ENCODE measurements at places on chromosomes 3 and 15.
A peak's percentile ranks its signal among the peaks of the same experiment; 100 is the strongest.

DNA sequence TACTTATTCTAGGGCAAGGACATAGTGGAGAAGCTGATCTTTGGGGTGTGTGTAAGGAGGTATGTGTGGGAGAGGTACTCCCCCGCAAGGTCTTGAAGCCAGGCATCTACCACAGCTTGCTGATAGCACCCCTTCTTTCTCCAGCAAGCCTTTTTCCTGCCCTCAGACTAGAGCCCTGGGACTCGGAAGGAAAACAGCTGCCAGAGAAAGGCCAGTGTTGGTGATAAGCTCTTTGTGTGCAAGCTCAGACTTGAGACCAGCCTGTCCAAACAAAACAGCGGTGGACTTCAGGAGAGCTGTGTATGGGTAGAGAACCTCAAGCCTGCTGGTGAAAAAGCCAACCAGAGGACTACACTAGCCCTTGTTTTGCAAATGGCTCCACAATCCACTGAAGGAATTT lies 1028.6 kb downstream of the MCTP2 start:
- peak; percentile 70 for DNase-seq

- DNase-seq, result no peak
Observed at GRCh38 chr3:40864146-40864782, 335.0 kb upstream of the CTNNB1 start.

DNA sequence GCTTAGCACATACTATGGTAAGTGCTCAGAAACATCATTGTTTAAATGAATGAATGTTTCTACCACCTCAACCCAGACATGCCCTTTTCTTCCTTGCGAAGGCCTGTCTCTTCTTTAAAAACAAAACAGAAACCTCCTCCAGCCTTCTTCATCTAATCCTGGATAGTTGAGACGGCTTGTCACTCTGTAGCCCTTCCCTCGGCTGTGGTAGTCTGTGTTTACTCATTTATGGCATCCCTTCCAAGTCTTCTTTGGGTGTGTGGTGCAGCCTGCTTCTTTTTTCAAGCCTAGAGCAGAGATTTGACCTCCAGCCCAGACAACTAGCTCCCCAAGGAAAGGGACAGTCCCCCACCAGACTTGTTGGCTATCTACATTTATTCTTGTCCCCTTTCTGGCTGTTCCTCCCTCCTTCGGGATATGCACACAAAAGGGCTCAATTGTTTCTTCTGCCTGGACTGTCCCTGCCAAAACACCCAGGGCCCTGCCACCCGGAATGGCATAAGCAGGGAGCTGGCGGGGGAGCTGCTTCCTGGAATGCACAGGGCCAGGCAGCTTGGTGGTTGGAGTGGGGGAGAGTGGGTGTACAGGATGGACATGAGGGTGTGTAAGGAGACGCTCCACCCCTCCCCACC lies 67.8 kb downstream of the ITGA11 start:
- no peak for DNase-seq

DNA sequence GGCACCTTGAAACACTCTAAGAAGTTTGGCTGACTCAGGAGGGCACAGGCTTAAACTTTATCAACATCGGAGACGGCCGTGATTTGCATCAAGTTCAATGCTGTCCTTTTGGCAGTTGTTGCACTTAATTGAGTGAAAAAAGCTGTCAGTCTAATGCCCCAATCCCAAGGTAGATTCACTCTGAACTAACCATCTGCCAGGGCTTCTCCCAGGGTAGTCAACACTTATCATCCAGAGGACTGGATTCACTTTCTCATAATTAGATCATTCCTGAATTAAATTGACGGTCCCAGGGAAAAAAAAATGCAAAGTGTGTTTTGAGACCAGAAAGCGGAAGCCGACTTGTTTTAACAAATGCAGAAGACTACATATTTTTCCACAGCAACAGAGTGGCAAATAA lies 28.5 kb downstream of the RORA start:
- DNase-seq, result no peak

DNA sequence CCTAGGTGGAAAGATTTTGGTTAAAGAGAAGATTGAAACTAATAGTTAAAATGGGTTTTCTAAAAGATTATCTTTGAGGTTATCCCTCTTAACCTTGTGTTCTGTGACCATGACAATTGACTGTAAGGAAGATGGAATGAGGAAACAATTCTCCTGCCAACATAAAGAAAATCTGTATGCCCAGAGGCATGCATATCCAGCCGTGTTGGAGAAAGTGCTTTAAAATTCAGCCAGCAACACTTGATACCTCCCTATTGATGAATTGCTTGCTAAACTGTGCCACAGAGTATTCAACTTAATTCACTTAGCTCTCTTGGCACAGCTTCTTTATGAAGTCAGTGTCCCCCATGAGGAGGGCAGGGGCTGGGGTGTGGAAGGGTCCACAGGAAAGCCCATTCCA lies 203.5 kb downstream of the UBE2E2 start:
- DNase-seq, result peak; percentile 40

DNA sequence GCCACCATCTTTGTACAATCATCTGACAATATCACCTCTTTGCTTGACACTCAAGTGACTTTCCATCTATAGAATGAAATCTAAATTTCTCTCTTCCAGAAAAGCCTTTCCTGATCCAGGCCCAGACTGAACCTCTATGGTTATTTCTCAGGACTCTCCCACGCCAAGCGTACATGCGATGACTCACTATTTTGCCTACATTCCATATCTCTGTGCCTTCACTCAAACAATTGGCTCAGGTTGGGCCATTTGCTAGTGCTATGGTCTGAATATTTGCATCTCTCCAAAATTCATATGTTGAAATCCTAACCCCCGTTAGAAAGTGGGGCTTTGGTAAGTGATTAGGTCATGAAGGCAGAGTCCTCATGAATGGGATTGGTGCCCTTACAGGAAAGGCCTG lies 43.9 kb downstream of the ST3GAL6 start:
- DNase-seq, result no peak

GRCh38 chr3:127097481-127097880 lies 95.5 kb upstream of the PRR23E start:
- DNase-seq, result no peak

- no peak for DNase-seq
Observed at GRCh38 chr3:11643201-11643603, 513 bp downstream of the VGLL4 start.

DNA sequence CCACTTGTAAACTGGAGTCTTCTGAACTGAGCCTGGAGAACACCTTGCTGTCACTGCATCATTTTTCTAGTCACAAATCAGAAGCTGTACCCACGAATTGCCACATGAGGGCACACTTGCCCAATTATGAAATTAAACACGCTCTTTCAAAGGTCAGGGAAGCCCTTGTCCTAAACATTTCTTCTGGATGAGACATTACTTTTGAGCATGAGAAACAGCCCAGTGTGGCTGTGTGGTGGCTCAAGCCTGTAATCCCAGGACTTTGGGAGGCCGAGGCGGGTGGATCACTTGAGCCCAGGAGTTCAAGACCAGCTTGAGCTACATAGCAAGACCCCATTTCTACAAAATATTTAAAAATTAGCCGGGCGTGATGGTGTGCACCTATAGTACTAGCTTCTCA lies 27.5 kb upstream of the CFAP161 start:
- DNase-seq, result peak; percentile 64

GRCh38 chr3:189490749-189491148 lies 140.4 kb upstream of the TP63 start:
- no peak for DNase-seq

GRCh38 chr3:143644370-143645089 lies 203.7 kb downstream of the SLC9A9 start:
- DNase-seq, result peak; percentile 66

GRCh38 chr15:88982304-88982945 lies 69.2 kb upstream of the MFGE8 start:
- no peak for DNase-seq

DNA sequence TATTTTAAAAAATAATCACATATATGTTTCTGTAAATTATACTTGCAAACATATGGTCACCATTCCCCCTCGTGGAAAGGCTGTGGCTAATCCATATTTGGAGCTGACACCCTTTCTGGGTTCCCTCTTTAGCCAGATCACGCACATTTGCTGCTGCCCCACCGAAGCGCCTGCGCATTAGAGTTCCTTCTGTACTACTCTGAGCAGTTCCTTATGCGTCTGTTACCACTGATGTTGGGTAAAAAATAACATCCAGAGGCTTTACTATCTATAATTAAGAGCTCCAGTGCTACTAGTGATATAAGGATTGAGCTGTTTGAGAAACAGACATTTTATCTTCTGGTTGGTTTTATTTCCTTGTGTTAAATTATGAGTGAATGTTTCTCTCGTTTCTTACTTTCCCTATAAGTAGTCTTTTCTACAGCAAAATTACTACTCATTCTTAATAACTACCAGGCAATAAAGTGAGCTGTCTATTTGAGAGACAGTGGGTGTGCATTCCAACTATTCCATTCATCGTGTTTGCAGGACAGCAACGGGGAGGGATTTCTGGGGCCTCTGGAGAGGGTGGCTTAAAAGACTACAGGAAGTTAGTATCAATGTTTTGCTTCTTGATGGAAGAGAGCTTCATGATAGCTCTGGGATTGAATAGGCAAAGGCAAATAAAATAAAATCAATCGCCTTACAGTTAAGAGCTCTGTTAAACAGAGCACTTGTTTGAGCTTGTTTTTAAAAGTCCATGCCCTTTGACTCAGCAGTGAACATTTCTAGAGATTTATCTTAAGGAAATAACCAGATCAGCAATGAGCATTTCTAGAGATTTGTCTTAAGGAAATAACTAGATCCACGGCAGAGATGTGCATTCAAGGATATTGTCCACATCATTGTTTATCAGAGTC lies 245.2 kb downstream of the CD47 start:
- DNase-seq, result peak; percentile 54

- no peak for DNase-seq
Observed at GRCh38 chr15:34699968-34700640, 54.7 kb downstream of the GJD2 start.

- DNase-seq, result no peak
Observed at GRCh38 chr3:129654131-129654530, 47.7 kb upstream of the PLXND1 start.

DNA sequence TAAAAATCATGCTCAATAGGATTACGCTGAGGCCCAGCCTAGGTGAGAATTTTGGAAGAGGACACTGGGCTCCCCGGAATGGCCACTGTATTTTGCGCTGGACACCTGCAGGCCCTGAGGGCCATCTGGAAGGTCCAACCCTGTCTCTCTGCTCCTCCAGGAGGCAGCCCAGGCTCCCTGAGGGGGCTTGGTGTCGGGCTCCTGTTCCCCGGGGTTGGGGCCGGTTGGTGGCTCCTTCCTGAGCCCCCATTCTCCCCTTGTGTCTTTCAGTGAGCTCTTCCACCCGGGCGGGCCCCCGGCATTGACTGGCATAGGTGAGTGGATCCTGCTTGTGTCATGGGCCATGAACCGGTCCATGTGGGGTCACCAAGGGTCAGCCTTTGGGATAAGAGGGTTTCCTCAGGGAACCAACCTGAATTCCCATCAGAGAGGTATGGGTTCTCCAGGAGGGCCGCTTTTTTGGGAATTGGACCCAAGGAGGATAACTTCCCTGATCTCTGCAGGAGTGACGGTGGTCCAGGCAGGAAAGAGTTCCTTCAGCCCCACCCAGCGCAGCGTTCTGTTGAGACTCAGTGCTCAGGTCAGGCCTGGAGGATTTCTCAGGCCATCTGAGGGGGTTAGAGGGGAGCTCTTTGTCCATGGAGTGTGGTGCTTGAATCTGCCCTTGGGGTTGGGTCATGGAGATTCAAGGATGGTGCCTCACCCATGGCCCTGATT lies 187.8 kb downstream of the UBE3A start:
- no peak for DNase-seq

DNA sequence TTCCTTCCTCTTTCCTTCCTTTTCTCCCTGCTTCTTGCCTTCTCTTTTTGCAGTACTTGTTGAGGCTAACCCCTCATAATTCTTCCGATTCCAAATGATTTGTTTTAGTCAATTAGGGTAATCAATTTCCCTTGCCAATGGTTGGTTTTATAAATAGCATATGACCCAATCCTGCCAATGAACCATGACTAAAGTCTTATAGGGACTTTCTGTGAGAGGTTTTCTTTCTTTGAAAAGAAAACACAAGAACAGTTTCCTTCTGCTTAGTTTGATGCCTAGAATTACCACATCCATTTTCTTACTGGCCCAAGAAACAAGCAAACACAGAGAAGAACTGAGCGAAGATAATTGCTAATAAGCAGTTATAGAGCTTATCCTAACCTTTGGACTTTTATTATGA lies 292.5 kb upstream of the SATB1 start:
- DNase-seq, result no peak

- DNase-seq, result no peak
Observed at GRCh38 chr3:94001191-94001590, 21.2 kb downstream of the ARL13B start.

DNA sequence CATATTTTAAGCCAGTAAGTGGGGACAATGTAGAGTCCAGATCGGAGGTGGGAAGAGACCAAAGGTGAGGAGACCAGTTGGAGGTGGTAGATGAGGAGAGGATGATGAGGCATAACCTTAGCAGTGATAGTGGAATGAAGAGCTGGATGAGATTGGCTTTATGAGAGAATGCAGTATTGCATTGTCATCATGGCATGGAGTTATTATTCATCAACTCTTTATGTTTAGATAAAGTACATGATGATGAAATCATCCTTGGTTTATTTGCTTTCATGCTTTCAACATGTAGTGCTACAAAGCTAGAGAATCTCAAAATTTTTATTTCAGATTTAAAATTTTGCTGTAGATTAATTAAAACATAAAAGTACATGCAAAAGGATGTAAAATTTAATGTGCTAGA lies 64.0 kb downstream of the PPM1L start:
- DNase-seq, result no peak

DNA sequence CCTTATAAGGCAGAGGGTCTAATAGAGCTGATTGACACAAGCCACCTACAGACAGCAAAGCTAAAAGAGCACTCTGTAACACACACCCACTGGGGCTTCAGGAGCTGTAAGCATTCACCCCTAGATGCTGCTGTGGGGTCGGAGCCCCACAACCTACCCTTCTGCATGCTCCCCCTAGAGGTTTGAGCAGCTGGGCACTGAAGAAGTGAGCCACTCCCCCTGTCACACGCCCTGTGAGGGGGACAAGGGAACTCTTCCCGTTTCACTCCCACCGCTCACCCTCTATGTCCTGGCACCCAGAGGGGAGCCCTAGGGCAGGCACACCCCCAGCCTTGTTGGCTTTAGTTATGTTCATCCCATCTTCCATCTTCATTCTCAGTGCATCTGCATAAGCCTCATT lies 9.4 kb upstream of the CSTA start:
- DNase-seq, result no peak
